Skin of body (tissue), 3 donors: ENCODE measurements at places on chromosomes 1 and 21. TPM values are rescaled to one million over a fixed set of nuclear protein-coding genes. Genes with fewer than 3 reads are reported as not detected.

Gene SLAMF1
- 0.20 TPM for total RNA-seq

Gene ODR4
- 34.5 TPM for total RNA-seq

Gene ADAM15
- total RNA-seq: 46.0 TPM

DNA sequence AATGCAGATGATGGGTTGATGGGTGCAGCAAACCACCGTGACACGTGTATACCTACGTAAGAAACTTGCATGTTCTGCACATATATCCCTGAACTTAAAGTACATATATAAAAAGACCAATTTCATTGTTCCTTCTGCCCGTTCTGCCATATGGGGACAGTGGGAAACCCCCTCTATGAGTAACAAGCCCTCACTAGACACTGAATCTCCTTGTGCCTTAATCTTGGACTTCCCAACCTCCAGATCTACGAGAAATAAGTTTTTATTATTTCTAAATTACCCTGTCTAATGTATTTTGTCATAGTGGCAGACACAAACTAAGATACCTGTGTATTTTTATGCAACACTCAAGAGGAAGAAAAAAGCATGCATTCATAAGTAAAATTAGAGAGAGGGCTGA, 10.0 kb downstream of the GBP7 start:
- no peak for DNase-seq

GRCh38 chr1:1617925-1618324, 2.6 kb downstream of the MIB2 start:
- DNase-seq: no peak

DNA sequence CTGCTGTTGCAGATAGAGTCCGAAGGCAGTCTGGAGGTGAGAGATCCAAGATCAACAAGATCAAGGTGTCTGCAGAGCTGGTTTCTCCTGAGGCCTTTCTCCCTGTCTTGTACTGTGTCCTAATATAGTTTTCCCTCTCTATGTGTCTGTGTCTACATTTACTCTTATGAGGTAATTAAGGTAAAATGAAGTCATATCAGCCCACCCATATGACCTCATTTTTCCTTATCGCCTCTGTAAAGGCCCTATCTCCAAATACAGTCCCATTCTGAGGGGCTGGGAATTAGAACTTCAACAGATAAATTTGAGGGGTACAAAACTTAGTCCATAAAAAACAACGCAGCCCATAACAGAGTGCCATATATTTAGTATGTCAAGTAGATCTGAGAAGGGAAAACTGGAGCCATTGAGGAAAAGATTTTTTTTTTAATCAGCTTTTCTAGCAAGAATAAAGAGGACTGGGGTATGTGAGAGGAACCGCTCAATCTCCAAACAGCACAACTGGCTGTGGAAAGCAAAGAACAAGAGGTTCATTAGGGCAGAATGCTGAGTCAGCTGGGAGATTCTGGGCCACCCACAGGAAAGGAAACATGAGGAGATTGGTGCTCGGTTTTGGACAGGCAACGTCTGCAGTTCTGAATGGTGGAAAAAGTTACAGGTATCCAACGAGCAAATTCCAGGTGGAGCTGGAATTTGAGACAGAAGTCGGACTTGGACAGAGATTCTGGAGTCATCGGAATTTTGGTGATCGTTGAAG, 65.7 kb downstream of the MAP3K21 start:
- DNase-seq: no peak

DNA sequence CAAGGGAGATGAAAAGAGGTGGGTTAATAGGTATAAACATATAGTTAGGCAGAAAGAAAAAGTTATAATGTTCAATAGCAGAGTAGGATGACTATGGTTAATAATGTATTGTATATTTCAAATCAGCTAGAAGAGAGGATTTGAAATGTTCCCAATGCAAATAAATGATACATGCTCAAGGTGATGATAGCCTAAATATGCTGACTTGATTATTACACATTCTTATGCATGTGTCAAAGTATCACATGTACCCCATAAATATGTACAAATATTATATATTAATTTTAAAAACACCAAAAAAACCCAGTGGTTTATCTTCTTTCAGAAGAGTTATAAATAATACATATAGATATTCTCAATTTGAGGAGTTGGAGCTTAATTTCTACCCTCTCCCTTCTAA, 38.3 kb upstream of the ZSWIM5 start:
- no peak for DNase-seq

DNA sequence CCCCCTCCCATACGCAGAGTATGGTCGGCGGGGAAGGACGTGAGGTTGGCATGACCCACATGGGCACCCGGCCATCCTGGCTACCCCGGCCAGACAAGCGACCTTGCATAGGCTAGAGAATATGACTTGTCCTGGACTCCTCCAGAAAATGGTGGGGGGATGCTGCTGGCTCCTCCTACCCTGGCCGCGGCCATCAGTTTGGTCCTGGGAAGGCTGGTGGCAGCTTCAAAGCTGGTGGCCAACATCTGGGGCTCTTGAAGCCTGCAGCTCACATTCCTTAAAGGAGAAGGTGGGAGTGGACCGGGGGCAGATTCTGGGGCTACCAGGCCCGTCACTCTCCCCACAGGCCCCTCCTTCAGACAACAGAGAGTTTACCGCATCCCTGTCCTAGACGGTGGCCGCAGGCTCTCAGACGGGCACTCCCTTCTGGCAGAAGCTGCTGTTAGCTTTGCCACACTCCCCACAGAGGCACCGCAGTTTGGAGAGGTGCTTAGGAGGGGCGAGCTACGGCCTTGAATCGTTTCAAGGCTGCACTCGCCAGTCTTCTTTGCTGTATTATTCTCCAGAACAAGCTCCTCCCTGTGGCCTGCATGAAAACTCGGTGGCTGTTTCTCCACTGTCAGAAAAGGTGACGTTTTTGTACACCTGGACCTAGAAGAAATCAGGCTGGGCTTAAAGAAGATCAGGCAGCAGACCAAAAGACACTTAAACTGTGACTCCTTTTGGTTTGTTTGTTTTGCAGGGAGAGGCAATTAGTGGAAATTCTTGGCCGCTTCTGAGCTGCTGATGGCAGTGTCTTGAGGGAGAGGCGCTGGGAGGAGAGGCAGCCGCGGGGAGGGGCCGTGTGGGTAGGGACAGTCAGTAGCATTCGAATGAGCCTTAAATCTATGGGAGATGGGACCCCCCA, 68.0 kb downstream of the RUNX3 start:
- DNase-seq: no peak

- no peak for DNase-seq
Measured at GRCh38 chr1:118627435-118627834, 360.7 kb downstream of the TBX15 start.

- no peak for DNase-seq
Measured at GRCh38 chr1:75625795-75626194, 14.9 kb upstream of the SLC44A5 start.

DNA sequence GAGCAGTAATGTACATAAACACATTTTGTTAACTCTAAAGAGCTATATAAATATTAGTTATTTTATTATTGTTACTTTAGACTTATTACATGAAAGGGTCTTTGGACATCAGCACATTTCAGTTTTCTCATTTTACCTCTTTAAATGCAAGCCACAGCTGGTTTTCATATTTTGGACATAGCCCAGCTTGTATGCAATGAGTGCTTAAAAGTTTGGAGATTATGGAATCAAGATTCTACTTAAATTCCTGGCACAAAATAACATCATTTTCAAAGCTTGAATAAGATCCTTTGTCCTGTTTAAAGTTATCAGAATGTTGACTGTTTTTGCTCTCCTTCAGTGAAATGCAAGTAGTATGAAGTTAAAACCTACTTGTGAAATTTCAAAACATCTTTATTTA, 15.5 kb upstream of the LEPR start:
- peak; percentile 15 for DNase-seq

DNA sequence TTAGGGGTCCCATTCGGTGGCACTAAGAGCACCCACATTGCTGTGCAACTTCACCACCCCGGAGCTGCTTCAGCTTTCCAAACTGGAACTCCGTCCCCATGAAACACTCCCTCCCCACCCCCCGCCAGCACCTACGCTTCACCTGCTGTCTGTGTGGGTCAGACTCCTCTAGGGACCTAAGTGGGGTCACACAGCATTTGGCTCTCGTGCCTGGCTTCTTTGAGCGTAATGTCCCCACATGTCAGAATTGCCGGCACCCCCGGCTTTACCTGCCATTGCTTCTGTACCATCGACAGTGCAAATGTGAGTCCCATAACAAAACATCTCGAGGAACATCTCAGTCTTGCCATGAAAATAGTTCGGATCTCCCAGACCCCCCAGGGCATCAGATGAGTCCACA, 35.9 kb upstream of the AGPAT3 start:
- no peak for DNase-seq

GRCh38 chr1:205142102-205142469, 20.3 kb upstream of the RBBP5 start:
- no peak for DNase-seq

- DNase-seq: no peak
Measured at GRCh38 chr1:150273311-150273710, 721 bp downstream of the C1orf54 start.

DNA sequence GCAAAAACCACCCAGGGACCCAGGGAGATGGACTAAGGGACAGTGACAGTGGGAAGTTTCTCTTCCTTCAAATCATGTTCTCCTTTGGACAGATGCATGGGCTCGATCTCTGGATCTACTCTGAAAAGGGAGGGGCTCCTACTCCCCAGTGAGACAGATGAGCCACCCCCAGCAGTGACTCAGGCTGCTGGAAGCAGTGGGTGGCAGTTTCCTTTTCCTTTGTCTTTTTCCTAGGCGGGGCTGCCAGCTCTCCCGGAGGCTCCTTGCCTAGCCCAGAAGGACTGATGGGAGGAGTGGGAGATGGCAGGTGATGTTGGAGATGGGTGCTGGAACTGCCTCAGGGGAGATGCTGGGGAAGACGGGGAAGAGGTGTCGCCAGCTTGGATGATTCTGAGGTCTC, 41.0 kb upstream of the IGSF21 start:
- DNase-seq: no peak

DNA sequence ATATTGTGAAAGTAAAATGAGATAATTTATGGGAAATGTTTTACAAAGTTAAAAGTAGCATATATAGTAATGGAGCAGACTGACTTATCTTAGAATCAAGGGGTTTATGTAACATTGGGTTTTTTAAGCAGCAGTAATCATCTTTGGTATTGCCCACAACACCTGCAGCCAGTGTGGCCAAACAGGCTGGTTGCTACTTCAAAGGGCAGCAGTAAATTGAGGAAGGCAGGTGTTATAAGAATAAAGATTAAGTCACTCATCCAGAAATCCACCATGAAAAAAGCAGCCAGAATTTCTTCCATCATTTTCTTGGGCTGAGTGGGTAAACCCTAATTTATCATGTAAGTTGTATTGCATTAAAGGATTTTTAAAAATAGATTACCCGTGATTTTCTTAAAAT, 16.7 kb downstream of the DYNLT5 start:
- no peak for DNase-seq

- DNase-seq: no peak
Measured at GRCh38 chr1:80274256-80274655, 1267.7 kb upstream of the ADGRL4 start.

DNA sequence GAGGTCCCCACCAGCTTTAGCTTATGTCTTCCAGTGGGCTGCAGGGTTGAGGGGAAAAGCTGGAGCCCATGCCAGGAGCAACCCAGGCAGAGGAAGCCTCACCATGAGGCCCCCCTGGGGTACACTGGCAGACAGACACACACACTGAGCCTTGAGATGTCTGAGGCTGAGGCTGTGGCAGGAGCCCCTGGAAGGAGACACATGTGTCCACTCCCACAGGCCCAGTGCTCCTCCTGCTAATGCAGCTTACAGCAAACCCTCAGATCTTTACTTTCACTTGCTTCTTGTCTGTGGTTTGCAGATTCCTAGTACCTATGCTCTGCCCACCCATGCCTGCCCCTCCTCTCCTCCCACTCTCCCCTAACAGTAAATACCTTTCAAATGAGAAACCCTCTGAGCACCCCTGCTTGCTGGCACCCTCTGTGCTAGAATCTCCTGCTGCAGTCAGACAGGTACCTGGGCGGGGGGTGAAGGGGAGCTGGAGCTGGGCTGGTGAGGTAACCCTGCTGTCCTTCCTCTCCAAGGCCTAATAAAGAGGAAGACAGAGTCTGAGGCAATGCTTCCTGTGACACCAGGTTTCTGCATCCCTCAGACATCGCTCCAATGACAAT, 63.4 kb upstream of the NEK2 start:
- DNase-seq: no peak

DNA sequence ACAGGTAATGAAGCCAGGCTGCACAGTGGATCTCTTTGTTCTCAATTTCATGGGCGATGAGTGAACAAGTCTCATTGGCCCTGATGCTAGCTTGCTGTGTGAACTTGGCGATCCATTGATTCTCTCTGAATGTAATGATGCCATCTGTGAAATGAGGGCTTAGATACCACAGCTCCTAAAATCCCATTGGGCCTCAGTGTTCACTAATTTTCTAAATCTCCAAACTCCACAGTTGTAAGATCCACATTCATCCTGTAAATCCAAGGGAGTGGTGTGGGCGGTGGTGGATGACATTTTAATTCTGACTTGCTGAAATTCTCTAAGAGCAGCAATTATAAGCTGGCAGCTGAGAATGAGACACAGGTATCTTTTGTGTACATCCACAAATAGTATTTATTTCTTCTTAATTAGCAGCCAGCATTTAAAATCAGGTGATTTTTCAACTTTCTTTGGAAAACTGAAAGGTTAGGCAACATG, 9.6 kb upstream of the ACTL8 start:
- no peak for DNase-seq

DNA sequence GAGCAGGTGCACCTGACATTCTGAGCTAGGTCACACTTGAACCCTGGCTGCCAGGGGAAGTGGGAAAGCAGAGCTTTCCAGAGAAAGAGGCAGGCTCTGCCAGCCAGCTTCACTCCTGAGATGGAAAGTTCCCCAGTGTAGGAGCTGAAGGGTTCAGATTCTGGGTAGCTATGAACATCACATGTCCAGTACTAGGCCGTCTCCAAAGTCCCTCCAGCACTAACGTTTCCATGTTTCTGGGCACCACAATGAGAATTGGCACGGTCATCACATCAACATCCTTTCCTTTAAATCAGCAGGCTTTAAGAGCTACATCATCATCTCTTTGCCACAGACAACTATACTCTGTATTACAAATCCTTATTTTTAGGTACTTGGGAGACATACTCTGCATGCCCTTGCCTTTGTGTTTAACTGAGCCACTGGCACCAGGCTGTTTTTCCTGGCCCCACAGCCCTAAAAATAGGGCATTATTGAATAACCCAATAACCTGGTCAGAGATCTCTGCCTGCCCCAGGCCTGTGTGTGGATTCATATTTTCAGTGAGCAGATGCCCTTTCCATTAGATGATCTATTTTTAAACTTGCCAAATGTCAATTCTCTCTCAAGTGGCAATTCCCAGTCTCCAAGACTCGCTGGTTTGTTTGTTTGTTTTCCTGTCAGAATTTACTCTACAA, 35.4 kb upstream of the USP24 start:
- DNase-seq: no peak

- no peak for DNase-seq
Measured at GRCh38 chr1:202621446-202621845, 88.8 kb downstream of the SYT2 start.

GRCh38 chr1:42173961-42174735, 9.6 kb upstream of the GUCA2A start:
- DNase-seq: peak; percentile 63

- no peak for DNase-seq
Measured at GRCh38 chr1:107523736-107524135, 382.9 kb downstream of the NTNG1 start.

- DNase-seq: no peak
Measured at GRCh38 chr1:242449661-242450060, 74.8 kb downstream of the PLD5 start.

GRCh38 chr1:174769961-174770549, 229.7 kb upstream of the CACYBP start:
- DNase-seq: peak; percentile 27
